ENCODE measurements at places on chromosomes 12 and 14.
A peak's percentile ranks its signal among the peaks of the same experiment; 100 is the strongest.

DNA sequence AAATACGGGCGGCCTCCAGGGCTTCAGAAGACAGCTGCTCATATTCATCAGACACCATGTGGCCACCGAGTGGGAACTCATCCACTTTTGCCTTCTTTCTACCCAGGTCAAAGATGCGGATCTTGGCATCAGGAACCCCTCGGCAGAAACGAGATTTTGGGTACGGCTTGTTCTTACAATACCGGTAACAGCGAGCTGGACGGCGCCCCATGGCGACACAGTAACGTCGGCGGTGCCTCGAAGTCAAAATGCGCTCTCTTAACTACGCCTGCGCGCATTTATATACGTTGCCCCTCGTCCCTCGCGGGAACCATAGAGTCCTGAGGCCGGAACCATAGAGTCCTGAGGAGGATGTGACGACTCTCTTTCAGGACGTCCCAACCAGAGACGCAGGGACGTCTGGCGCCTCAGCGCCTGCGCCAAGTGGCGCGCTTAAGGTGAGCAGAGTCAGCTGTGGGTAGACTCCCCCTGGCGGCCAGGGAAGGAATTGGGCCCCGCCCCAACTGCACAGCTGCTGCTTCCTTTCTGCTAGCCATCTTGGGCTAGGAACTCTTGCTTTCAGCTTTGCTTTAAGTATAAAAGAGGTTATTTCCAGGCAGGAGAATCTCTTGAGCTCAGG is at the start of gene RPL10L:
TSS of gene RPL10L (minus strand) at position 256 of the 619 bp plus-strand sequence. CDS start at position 211, 45 bp downstream.
- DNase-seq = no peak

- DNase-seq = no peak
Measured at GRCh38 chr12:7485095-7485494, 18.5 kb downstream of the CD163 start.

DNA sequence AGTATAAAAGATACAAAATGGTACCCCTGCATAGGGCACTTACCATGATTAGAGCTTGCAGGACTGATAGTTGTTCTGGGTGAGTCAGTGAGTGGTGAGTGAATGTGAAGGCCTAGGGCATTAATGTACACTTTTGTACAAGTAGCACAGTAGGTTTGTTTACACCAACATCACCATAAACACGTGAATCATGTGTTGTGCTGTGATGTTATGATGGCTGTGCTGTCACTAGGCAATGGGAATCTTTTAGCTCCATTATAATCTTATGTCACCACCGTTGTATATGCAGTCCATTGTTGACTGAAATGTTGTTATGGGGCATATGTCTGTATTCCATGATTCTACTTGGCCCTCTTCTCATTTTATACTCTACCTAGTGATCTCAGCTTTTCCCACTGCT is 11.8 kb downstream of the NUBPL start:
- DNase-seq = no peak

DNA sequence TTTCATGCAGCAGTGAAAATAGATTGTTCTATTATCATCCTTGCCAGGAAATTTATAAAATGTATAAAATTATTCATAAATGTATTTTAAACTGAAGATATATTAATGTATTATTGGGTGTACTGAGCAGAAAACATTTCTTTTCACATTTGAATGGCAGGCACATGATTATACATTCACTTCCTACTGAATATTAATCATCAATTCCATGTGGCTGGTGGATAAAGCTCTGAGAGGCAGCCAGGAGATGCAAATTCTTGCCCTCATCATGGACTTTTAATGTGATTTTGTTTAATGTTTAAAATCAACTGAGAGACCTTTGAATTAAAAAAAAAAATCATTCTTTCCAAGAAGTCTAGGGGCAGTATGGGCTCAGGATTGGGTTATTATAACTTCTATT is 40.8 kb downstream of the ANO6 start:
- no peak for DNase-seq

GRCh38 chr14:96626916-96627315 is 124.7 kb downstream of the PAPOLA start:
- no peak for DNase-seq

GRCh38 chr14:35243956-35244355 is 48.2 kb upstream of the PSMA6 start:
- no peak for DNase-seq

DNA sequence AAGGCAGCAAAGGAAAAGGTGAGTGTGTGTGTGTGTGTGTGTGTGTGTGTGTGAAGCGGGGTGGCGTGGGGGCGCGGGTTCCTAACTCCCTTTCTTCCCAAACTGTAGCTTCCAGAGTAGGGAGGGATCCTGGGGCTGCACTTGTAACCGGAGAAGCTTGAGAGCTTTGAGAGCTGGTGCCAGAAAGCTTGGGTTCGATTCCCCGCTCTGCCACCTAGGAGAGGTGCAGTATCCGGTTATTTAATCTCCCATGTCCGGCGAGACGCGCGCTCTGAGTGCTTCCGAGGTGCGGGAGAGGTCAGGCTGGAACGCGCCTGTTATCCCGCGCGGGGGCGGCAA is 7.2 kb upstream of the RACGAP1 start:
- no peak for DNase-seq

GRCh38 chr14:64928239-64929013 is 14.1 kb downstream of the GPX2 start:
- DNase-seq = no peak

DNA sequence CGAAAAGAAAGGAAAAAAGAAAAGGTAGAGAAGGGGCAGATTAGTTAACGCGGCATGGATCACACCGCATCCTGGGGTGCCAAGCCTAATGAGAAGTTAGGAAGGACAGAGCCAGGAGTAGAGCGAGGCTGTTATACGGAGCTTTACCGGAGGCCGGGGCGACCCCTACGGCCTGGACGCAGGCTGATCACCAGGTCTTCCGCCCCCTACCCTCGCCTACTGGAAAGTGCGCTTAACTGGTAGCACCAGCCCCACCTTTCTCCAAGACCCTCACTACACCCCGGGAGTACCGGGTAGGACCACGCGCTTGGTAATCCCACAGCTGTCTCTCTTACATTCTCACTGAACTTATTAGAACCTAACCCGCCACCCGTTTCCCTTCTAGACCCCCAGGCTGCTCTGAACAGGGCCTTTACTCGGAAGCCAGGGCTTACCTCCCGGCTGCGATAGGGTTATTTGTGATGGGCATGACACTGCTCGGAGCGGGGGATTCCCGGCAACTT is 33.8 kb downstream of the WBP11 start:
- DNase-seq = no peak

DNA sequence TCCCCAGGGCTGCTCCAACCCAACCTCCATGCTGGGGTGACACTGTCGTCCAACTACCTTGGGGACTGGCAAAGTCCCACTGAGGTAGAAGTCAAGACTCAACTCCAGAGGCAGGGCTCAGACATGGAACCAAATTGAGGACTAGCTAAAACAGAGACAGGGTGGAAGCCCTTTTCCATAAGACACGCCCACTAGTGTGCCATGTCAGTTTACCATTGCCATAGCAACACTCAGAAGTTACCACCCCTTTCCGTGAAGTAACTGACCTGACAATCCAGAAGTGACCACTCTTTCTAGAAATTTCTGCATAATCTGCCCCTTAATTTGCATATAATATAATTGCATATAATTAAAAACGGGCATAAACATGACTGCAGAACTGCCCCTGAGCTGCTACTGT is 409.6 kb downstream of the MED13L start:
- DNase-seq = no peak

DNA sequence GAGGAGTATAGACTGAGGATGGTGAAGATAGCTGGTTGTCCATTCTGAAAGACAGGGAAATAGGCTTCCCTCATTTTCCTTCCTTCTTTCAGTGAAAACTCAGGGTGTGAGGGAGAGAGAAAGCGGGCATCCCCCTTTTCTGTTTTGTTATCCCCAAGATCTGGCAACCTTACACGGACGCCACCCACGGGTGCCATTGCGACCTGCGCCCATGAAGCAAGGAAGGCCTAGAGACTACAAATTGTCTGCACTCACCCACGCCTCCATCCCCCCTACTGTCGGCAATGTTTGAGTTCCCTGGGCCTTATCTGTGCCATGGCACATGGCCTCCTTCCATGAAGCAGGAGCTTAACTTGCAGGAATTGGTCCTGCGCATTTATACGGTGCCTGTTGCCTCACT is 115.0 kb upstream of the IGF1 start:
- DNase-seq = no peak

GRCh38 chr14:35929186-35929585 is 103.0 kb downstream of the BRMS1L start:
- DNase-seq = no peak

DNA sequence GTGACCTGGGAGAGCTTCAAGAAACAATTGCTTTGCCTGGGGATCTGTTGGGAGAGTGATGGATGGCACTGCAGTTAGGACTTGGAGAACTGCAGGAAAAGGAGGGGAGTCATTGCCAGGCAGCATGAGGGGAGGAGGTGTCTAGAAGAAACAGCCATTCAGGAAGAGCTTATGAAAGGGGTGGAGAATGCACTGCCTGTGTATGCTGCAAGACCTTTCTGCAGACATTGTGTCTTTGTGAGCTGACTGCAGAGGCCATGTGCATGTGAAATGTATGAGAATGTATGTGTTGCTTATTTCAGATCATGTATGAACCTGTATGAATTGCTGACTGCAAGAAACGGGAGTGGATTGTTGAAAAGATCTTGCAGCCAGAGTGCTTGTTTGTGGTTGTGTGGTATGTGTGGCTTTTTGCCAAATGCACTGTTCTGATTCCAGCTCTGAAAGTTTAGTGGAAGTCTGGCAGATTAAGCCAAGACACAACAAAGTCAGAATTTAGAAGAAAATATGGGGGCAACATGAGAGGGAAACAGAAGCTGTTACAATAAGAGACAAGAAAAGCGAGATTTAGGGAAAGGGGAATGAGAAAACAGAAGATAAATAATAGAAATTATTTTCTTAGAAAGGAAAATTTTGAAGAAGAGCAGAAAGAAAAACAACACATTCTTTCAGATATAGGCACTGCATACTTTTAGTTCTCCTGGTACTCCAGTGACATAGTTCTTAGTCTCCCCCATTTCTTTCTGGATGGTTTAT is 9.8 kb upstream of the RIMKLB start:
- DNase-seq = no peak

DNA sequence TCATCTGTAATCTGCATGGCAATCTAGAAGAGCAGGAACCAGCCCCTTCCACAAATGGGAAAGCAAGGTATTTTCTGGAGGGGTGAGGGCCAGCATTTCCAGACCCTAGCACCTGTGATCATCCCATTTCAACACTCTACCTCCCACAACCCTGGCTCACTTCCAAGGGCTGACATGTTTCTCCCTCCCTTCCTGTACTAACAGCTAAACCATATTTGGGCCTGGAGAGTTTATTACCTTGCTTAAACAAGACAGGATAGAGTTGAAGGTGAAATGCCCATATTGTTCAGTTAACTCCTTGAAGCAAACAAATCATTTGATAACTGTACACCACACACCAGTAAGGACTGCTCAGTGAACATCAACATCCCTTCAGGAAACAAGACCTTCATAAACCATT is 158.4 kb downstream of the PPM1H start:
- DNase-seq = no peak

DNA sequence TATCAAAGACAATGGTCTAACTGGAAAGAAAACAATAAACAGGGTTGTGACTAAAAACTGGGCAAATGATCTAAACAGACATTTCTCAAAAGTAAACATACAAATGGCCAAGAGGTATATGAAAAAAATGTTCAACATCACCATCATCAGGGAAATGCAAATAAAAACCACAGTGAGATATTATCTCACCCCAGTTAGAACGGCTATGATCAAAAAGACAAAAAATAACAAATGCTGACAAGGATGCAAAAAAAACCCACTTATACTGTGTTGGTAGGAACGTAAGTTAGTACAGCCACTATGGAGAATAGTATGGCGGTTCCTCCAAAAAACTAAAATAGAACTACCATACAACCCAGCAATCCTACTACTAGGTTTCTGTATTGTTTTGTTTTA is 470.1 kb downstream of the RGS6 start:
- no peak for DNase-seq

GRCh38 chr12:27303139-27304111 is 29.2 kb upstream of the BMAL2 start:
- no peak for DNase-seq

GRCh38 chr14:101129521-101130167 is 226.1 kb upstream of the RTL1 start:
- no peak for DNase-seq

GRCh38 chr12:75820848-75821578 is 210.6 kb downstream of the PHLDA1 start:
- DNase-seq = no peak

- DNase-seq = no peak
Measured at GRCh38 chr12:92223481-92223880, 77.8 kb upstream of the BTG1 start.

GRCh38 chr14:67644428-67644827 is 24.7 kb downstream of the ARG2 start:
- DNase-seq = no peak

GRCh38 chr14:49853572-49854375 is 1.2 kb upstream of the NEMF start:
- peak; percentile 49 for DNase-seq

DNA sequence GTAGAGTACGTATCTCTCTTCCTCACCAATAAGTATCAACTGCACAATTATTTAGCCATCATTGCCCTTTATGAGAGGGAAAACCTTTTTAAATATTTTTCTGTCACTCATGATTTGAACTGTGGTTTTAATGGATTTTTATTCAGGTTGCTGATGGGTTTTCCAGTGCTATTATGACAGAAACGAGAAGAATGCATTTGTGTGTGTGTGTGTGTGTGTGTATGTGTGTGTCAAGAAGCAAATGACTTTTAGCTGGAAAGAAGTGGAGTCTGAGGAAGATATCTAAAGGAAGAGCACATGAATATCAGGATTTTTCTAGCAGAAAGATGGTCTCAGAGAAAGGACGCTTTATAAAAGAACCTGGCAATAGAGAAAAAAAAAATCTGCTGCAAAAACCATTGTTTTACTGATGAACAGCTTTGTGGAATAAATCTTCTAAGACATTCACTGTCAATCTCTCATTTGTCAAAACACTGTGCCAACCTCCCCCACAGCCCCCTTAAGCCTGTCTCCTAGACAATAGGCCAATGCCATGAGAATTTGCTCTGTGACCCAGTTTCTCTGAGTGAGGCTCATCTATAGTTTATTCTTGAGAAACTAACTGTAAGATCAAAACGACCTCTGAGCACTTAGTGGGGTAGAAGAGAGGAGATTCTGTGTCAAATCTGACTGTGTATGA is 417.7 kb downstream of the FLRT2 start:
- no peak for DNase-seq

DNA sequence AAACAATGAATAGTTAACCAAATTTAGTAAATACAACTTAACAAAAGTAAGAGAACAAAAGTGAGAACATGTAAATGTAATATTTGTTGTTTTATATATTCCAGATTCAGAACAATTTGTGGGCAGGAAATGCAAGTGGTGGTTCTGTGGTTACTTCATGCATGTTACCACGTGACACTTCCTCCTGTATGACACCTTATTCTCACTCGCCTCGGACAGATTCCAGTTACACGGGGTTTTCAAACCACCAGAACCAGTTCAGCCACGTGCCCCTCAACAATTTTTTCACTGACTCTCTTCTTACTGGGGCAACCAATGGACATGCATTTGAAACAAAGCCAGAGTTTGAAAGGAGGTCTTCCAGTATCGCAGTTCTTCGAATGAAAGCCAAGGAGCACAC is 21.0 kb downstream of the ALX1 start:
- no peak for DNase-seq

All from activated CD8-positive, alpha-beta memory T cell treated with anti-CD3 and anti-CD28 coated beads for 48 hours (primary cell).